ENCODE measurements at places on chromosomes 6 and 20.

DNA sequence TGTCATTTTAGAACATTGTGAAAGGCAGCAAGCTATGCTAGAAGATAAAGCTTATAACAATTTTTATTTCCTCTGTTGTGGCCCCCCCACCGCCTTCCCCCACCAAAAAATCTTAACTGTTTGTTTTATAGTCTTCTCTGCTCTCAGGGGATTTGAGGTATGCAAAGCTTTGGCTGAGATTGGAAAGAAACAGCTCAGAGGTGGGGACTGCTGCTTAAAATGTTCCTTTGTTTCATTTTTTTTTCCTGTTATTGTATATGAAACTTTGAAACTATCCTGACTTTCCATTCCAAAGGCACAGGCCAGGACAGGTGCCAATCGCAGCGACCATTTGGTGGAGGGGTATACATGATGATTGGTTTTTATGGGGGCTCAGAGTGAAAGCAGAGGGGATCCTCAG lies 114.7 kb upstream of the PHACTR1 start:
- no peak for DNase-seq

DNA sequence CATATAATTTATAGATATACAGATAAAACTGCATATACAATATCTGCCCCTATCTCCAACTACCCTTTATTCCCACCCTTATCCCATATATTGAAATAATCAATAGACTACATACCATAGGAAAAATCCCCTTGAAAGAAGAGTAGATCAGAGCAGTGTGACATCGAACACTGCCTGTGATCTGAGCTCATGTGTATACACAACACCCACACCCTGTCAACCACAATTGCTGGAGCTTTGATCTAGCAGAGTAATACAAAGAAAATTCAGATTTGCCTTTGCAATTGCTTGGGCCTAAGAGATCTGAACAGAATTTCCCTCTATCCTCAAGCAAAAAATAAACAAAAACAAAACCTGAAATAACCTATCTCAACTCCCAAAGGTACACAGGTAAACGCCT lies 119.3 kb downstream of the ASCC3 start:
- no peak for DNase-seq

GRCh38 chr6:2693231-2693630 lies 57.5 kb downstream of the MYLK4 start:
- no peak for DNase-seq

- DNase-seq: no peak
These were observed 8.6 kb upstream of the FOXF2 start for GRCh38 chr6:1380625-1381427.

GRCh38 chr20:48717095-48717672 lies 110.6 kb downstream of the PREX1 start:
- DNase-seq: no peak

DNA sequence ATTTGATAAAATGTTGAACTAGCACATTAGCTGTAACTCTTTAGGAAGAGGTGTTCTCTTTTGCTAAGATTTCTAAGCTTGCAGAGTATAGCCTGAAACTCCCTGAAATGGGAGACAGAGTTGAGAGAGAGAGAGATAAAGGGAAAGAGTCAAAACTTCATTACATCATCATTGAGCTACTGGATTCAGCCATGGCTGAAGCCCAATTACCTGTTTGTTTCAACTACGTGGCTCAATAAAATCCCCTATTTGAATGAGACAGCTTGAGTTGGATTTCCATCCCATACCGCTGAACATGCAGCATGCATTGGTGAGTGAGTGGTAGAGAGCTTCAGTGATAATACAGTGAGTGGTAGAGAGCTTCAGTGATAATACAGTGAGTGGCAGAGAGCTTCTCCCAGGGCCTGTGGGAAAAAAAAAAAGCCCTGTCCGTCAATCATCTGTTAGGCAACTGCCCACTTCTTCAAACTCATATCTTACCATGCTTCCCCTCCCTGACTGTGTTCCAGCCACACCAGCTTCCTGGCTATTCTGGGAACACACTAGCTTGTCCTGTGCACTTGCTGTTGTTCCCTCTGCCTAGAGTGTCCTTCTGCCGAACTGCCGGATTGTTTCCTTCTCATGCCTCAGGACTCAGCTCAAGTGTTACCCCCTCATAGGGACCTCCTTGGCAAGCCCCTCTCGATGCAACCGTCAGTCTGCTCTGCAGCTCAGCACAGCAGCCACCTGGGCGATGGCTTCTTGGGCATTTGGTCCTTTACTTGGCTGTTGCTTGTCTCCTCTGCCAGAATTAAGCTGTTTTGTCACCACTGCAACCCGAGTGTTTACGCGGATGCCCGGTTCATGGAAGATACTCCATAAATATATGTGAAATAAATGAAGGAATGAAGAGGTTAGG lies 91.3 kb upstream of the EYA2 start:
- no peak for DNase-seq

- no peak for DNase-seq
These were observed 153.3 kb upstream of the ARG1 start for GRCh38 chr6:131419702-131420101.

GRCh38 chr6:73367761-73368355 lies 1.8 kb downstream of the OOEP start:
- DNase-seq: no peak

- DNase-seq: no peak
These were observed 129.9 kb downstream of the HFE start for GRCh38 chr6:26216886-26217713.

DNA sequence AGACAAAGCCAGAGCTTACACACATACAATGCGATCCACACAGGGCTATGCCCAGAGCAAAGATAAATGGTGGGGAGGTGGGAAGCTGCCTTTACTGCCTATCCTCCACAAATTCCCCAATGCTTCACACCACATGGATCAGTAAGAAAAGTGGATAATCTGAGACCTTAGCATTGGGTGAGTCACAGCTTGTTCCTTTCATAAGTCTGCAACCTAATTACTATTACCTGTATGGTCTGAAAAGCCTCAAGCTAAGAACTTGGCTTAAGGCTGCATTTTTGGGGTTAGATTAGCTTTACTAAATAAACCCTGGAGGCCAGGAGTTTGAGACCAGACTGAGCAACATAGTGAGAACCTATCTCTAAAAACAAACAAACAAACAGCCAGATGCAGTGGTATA lies 66.0 kb upstream of the BTBD3 start:
- DNase-seq: no peak

- no peak for DNase-seq
These were observed 6.9 kb upstream of the RPL10A start for GRCh38 chr6:35461270-35461669.

DNA sequence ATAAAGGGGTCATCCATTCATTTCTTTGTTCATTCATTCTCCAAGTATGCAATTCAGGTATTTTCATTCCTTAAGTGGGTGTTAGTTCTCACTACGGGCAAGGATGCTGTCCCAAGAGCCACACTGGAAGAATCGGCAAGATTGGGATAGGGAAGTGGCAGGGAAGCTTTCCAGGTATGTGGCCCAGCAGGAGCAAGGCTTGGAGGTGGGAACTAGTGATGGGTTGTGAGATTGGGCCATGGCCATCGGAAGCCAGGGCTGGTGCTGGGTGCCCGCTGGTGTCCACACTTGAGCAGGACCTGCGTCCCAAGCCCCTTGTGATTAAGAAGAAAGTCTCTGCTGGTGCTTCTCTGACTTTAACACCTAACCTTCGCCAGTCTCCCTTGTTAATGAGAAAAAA lies 15.1 kb downstream of the VSTM2L start:
- no peak for DNase-seq

DNA sequence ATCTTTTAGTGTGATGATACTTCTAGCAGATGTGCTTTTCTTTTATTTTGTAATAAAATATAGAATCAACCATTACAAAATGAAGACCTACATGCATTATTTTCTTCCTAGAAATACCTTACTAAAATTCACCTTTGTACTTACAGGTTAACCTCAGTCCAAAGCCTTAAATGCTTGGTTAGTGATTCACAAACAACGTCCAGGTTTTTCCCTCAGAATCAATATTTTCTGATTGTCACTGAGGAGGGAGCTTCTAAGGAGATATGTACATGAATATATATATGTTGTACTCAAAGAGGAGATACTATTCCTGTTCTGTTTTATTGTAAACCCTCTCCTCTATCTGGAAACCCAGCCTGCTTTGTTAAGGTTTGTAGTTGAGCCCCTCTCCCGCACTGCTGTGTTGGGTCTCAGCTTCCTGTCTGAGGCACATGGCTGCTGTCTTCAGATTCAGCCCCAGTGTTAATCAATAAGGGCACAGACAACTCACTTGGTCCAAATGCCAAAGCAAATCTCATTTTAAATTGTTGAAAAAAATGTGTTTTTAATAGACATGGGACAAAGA lies 33.9 kb upstream of the HS3ST5 start:
- no peak for DNase-seq

GRCh38 chr6:124432620-124433019 lies 529.6 kb upstream of the RNF217 start:
- DNase-seq: no peak

DNA sequence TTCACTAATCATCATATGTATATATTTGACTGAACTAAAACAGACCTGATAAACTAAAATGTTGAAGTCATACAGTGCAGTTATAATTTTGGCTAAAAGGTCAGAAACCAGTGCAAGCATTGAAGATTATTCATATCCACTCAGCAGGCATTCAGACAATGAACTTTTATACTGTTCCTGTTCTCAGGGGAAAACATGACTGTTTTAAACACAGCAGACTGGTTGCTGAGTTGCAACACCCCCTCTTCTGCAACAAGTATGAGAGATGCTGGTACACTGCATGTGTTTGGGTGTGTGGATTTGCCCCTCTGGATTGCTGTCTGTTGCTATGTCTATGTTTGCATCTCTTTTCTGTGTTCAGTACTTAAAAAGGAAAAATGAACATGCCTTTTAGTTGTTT lies 206.8 kb downstream of the EYA4 start:
- peak; percentile 21 for DNase-seq

DNA sequence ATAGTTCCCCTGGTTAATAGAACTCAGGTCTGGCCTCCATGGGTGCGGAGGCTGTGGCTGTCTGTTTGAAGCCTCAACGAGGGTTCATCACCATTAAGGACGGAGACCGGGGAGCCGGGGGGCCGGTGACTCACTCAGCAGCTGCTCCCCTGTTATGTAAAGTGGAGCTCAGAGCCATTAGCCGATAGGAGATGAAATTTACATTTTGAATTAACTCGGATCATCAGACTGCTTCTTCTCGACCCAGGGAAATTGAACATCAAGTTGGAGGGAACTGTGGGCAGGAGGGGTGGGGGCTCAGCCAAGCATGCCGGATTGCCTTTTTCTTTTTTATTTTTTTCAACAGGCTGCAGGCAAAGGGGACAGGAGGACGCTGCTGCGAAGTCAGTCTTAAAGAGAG lies 12.3 kb downstream of the PCK1 start:
- DNase-seq: no peak

- no peak for DNase-seq
These were observed 79.5 kb downstream of the CDH4 start for GRCh38 chr20:61331543-61331942.
